ENCODE measurements at places on chromosomes 16 and 17.

DNA sequence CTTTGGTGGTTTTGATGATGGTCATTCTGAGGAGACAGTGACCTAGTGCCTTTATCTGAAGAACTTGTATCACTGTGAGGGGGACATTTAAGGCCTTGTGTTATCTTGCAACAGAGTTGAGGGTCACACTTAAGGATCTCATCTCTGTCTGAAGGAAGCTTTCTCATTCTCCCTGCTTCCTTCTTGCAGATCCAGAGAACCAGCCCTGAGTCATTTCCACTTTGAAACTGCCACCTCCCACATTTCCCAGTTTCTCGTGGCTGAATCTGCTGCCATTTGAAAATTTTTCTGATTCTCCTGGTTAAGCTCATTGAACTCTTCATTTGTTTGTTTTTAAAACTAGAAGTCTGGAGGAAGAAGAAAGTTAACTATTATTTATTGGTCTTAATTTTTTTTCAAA lies 190.2 kb upstream of the CDH11 start:
- ATAC-seq, result no peak

DNA sequence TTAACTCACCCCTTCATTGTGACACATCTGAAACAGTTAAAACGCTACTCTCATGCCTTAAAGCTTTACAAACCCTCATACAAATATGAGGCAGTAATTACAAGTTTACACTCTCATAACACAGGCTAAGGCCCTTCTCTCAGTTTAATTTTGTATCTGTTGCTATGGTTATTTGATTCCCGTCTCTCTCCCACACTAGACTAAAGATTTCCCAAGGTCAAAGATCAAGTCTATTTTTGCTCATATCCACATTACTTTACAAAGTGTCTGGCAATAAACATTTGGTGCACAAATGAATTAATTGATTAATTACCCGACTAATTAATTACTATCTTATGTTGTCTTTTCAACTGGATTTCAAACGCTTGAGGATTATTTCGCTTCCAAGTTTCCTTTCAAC lies 86.4 kb upstream of the MYOCD start:
- no peak for ATAC-seq

GRCh38 chr17:58396173-58396572 lies 21.2 kb downstream of the RNF43 start:
- no peak for ATAC-seq

DNA sequence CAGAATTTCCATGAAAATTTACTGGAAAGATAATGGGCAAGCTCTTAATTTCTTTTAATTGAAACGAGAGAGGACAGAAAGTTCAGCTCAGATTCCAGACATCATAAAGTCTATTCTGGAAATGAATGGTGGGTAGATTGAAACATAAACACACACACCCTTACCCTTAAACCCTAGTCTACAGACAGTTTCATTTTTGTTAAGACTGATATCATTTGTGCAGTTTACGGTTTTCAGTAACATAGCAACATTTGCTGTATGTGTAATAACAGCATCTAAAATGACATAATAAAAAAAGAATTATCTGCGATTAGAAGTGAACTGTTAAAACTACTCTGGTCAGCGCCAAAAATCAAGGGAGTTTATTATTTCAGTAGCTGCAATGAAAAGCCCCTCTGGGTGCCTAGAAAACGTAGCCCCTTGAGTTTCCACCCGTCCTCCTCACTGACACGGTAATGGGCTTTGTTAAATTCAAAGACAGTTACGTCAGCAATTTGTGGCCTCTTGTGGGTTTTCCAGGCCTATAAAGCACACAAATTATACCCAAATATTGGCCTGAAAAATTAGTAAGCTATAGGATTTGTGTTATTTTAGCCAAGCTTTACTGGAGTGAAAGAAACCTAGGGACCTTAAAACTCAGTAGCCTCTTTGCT lies 520.6 kb upstream of the SOX9 start:
- no peak for ATAC-seq

DNA sequence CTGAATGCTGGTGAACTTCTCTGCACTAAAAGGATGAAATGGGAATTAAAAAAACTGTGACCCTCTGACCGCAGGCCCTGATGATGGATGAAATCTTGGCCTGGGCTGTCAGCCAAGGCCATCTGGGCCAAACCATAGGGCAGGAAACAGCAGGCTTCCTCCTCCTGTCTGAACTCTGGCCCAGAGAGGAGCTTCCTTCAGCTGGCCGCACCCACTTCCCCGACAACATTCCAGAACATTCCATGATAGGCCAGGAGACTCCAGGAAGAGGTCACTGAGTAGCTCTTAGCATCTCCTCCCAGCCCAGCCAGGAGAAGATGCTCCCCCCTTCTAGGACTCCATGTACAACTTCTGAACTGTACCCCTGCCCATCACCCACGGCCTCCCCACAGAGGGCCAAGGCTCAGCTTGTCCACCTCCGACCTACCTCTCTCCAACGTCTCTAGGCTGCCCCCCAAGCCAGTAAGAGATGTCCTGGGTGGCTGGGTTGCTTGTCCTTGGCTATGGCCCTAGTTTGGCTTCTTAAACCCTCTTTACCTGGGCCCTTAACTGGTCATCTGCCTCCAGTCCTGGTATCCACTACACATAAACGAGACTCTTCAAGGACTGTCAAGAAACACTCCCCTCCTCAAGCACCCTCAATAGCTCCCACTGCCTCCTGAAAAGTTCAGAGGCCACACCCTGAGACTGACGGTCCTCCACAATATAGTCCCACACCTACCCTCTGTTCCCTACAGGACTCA lies 1.7 kb downstream of the RPH3AL start:
- ATAC-seq, result no peak

GRCh38 chr16:8516471-8516870 lies 73.8 kb downstream of the TMEM114 start:
- no peak for ATAC-seq

DNA sequence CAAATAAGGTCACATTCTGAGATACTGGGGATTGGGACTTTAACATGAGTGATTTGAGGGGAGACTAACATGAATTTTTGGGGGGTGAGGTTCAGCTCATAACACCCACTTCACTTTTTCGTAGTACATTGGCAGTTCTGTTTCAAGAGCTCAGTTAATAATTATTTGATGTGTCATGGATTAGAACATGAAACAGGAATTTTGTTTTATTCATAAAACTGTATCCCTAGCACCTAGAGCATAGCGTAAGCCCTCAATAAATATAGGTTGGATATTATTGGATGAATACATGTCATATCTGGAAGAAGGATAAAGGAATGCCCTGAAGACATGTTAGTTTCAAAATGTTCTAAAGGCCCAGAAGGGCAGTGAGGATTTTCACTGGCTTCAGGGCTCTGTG lies 119.8 kb downstream of the PRKCA start:
- ATAC-seq, result no peak

- ATAC-seq, result peak; percentile 85
Measured at GRCh38 chr17:77425791-77426641, 285.2 kb downstream of the SEC14L1 start.

GRCh38 chr17:29591146-29591736 lies 1.7 kb upstream of the ANKRD13B start:
- ATAC-seq, result no peak

- no peak for ATAC-seq
Measured at GRCh38 chr16:29126057-29126494, 141.2 kb downstream of the LAT start.

- ATAC-seq, result no peak
Measured at GRCh38 chr16:80500961-80501525, 39.8 kb upstream of the DYNLRB2 start.

DNA sequence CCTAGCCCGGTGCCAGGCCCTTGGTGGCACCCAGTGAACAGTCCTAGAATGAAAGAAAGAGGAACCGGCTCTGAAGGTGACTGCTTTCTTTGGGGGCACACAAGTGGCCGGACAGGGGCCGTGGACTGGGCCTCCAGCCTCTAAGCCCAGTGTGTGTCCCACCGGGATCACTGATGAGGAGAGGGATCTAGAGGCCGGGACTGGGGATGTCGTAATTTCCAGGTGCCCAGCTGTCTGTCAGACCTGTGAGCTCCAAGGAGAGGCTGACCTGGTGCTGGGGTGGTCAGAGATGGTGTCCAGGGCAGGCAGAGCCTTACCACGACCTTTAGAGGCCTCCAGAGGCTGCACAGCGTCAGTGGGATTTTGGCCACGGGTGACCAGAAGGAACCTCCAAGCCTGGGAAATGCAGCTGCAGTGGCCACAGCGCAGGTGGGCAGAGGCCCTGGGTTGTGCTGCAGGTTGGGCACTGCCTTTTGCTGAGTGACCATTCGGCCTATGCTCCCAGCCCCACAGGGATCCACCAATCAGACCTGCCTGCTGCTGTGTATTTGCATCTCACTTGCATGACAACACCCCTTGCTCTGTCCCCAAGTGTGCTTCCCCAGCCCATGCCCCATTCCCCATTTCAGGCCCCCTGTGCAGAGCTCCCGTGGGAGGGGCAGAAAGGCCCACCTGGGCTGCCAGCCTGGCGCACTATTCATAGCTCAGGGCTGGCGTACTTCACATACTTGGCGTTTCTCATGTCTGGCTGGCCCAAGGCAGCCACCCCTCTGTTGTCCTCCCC lies 12.5 kb downstream of the ARHGAP23 start:
- ATAC-seq, result no peak

GRCh38 chr17:19646788-19647696 lies 1.5 kb upstream of the ALDH3A2 start:
- ATAC-seq, result no peak

DNA sequence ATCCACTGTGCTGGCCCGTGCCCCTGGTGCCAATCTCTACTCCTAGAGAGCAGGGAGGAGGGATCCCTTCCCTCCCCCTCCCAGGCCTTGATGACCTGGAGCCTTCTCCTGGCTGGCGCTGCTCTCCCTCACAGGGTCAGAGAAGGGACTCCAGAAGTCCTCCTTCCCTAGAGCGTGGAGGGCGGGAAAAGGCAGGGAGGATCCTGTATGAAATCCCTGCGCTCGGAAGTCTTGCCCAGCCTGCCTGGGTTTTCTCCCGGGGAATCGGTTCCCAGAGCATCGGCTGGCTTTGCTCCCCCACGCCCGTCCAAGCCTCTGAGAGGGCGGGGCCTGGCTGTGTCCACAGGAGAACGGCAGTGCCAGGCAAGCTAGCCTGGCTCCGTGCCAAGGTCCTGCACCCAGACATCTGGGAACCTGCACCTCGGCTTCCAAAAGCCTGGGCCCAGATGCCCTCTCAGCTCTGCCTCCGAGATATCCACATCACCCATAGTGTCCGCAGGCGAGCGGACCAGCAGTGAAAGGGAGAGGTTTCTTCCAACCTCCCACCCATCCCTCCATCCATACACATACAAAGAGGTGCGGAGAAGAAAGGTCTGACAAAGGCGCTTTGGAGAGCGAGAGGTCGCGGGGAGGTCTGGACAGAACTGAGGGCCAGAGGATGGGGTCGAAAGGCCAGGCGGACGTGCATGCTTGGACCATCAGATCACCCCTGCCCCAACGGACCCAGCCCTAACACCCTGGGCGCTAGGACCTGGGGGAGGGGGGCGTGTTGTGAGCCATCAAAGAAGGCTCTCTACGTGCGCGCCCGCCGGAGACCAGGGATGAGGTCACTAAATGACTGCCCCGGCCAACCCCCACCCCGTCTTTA lies 1.1 kb downstream of the MPP2 start:
- peak; percentile 48 for ATAC-seq

GRCh38 chr16:87101903-87102302 lies 215.3 kb downstream of the C16orf95 start:
- no peak for ATAC-seq

GRCh38 chr17:3005696-3006095 lies 57.7 kb downstream of the OR1D5 start:
- ATAC-seq, result no peak
